Dorsolateral prefrontal cortex (tissue), 122 donors: ENCODE measurements at places on chromosomes 13 and 19.

- DNase-seq = no peak
Measured at GRCh38 chr19:47630594-47630993, 21.7 kb downstream of the BICRA start.

DNA sequence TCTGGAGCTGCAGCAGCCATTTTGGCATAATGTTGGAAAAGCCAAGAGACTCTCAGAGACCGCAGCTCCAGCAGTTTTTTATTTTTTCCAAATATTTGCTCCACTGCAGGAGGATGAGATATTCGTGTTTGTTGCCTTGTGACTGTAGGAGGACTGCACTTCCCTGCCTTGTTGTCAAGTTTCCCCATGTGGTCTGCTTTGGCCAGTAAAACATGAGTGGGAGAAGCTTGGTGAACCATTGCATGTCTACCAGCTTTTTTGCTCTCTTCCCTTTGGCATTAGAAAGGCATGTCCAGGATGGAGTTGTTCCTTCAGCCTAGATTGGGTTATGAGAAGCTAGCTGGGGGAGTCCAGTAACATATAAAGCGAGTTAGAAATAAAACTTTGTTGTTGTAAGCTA, 47.7 kb upstream of the ALOX5AP start:
- no peak for DNase-seq

GRCh38 chr13:28574617-28575142, 79.8 kb upstream of the FLT1 start:
- no peak for DNase-seq

DNA sequence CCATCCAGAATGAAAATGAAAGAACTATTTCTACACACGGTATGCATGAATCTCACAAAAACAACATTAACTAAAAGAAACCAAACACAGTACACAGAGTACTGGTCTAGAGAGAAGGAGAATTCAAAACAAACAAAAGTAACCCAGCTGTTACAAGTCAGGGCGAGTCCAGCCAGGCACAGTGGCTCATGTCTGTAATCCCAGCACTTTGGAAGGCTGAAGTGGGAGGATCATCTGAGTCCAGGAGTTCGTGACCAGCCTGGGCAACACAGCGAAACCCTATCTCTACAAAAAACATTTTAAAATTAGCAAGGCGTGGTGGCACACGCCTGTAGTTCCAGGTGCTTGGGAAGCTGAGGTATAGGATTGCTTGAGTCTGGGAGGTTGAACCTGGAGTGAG, 1.7 kb upstream of the PSMC4 start:
- DNase-seq = no peak

DNA sequence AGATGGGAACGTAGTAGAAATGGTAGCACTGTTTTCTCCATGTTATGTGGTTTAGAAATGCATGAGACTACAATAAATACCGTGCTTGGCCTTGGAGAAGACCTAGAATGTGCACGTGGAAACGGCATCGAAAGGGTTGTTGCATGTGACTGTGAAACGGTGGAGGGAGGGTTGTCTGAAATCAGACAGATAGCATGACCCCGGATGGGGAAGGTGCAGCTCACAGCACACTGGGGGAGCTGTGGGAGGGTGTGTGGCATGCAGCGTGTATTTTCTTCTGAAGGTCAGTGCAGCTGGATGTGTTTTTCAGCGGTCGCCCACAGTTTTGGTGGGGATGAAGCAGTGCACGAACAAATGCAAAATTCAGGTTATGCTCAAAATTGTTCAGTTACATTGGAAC, 63.4 kb downstream of the CELF5 start:
- DNase-seq = no peak

- no peak for DNase-seq
Measured at GRCh38 chr13:31045286-31046081, 113.0 kb downstream of the TEX26 start.

GRCh38 chr13:30120133-30120822, 187.1 kb downstream of the KATNAL1 start:
- no peak for DNase-seq
